ENCODE measurements at places on chromosomes 2 and 18. TPM values are rescaled to one million over a fixed set of nuclear protein-coding genes. Genes with fewer than 3 reads are reported as not detected.

DNA sequence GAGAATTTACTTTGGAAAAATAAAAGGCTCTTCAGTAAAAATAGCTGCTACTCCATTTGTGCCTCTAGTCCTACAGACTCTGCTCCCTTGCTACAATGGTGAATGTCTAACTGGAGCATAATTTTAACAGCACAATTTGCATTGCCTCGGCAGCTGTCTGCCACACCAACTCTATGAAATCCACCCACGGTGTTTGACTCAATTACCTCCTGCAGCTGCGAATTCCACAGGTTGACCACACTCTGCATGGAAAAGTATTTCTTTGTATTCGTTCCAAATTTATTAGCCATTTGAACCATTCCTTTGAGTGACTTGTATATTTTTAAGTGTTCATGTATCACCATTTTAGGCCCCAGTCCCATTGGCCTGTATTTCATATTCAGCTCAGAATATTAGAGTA is 182.1 kb upstream of the CCDC68 start:
- no peak for DNase-seq

GRCh38 chr18:3625742-3626091 is 175.7 kb downstream of the TGIF1 start:
- DNase-seq = no peak

DNA sequence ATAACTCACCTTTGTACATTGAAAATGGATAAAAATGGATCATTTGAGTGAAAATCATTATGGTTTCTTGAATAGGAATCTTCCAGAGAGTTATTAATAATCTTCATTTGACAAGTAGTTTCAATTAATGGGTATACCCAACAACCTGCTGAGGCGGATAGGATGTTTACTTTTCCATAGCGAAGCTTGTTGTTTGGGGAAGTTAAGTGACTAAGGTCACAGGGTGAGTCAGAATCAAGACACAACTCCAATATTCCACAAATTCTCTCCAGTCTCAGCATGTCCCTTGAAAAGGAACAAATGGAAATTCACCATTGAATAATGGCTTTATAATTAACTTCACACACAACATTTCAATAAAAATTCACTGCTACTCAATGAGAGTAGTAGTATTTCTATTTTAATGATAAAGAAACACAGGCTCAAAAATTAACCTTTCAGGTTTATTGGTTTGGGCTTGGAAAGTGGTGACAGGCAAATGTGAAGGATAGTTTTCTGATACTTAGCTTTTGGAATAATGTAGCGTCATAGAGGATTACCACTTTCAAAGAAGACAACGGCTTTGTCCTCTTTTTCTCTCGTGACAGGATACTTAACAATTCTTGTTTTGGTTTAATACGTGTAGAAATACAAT is 211.3 kb downstream of the GPD2 start:
- no peak for DNase-seq

DNA sequence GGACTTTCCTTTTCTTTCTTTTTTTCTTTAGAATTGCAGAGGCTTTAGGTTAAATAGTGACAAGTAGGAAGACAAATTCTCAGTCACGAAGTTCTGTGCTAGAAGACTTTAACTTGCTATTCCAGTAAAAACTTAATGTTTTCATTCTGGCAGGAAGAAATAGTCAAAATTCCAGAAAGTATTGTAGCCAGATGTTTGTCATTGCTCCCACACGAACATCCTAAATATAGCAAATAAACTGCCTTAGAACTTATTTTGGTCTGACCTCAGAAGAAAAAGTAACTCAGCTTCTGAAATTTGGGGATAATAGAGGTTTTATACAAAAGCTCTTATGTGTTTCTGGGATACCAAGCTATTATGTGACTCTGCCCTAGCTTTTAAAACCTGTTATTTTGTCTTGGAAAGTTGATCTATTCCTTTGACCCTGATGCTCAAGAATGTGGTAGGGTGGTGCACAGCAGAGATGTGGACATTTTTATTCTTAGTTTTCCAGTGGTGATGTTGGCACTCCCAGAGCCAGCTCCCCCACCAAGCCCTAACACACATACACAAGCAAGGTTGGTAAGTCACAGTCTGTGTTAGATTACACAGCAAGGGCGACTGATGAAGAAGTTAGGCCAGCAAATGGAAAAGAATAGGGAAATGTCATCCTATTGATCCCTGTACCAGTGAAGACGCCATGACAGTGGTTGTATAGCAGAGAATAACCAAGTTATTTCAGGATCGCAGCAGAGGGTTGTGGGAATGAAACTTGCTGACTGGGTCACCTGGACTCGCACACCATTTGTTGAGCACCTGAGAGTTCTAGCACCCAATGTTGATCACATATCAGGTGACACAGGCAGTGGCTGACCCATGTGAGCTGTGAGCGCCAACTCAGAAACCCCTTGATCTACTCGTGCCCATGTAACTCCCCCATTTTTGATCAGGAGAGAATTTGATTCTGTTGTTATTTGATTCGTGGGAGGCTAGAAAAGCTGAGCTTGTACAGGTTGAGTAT is 23.7 kb downstream of the FARP2 start:
- DNase-seq = no peak

- DNase-seq = no peak
Observed at GRCh38 chr2:67318993-67319481, 78.1 kb upstream of the ETAA1 start.

GRCh38 chr2:96502891-96503636 is 2.1 kb downstream of the NEURL3 start:
- DNase-seq = no peak

DNA sequence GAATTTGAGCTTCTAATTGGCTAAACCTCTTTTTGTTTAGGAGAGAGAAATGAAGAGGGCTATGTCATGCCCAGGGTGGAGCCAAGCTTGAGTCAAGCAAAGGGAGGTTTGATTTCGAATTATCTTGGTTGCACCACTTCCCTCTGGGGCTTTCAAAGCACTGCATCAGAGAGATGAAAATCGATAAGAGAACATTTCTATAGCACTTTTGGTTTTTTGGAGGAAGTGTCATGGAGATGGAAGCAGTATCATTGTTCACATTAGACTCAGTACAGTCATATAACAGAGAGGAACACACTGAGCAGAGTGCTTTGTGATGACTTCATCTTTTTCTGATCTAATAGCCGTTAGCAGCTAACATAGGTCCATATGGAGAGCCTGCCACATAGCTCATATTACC is 120.3 kb upstream of the UXS1 start:
- DNase-seq = peak; percentile 48

DNA sequence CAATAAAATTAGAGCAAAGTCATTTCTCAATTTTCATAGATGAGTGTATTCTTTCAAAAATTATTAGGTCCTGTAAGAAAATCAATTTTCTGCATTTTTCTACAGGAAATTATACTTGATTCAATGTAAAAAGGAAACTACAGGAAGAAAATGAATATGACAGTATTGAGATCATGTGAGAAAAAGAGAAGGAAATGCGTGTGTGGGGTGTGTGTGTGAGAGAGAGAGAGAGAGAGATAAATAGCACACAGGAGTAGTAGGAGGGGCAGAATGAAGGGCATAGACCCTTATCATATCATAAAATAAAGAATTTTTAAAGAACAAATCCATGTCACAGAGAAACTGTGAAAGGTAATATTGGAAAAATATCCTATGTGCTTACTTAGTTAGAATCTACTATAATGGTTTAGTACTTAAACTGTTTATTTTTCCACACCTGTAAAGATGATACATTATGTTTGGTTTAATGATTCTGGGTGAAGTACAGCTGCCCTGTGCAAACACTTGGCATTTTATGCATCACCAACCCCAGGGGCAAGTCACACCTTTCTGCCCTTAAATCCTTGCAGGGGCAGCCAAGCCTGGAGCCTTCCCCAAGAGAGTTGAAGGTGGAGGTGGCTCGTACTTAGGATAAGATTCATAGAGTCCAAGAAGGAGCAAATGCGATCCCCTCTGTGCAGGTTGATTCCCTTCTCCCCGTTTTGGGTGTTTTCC is 276.4 kb downstream of the TGIF1 start:
- DNase-seq = no peak

GRCh38 chr2:157418239-157418641 is 25.6 kb downstream of the CYTIP start:
- DNase-seq = no peak

DNA sequence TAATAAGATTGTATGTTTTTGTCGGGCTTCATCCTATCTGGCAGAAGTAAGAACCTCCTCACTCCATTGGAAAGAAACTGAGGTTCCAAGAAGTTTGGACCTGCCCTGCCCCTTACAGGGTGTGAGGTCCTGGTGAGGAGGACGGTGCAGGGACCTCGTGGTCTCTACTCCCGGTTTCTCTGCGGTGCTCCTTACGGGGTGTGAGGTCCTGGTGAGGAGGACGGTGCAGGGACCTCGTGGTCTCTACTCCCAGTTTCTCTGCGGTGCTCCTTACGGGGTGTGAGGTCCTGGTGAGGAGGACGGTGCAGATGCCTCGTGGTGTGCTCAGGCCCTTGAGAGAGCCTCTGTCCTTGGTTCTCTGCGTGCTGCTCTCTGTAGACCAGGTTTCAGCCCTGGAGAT is 5.2 kb downstream of the CTDP1 start:
- no peak for DNase-seq

- DNase-seq = no peak
Observed at GRCh38 chr2:14401873-14402272, 230.6 kb upstream of the LRATD1 start.

DNA sequence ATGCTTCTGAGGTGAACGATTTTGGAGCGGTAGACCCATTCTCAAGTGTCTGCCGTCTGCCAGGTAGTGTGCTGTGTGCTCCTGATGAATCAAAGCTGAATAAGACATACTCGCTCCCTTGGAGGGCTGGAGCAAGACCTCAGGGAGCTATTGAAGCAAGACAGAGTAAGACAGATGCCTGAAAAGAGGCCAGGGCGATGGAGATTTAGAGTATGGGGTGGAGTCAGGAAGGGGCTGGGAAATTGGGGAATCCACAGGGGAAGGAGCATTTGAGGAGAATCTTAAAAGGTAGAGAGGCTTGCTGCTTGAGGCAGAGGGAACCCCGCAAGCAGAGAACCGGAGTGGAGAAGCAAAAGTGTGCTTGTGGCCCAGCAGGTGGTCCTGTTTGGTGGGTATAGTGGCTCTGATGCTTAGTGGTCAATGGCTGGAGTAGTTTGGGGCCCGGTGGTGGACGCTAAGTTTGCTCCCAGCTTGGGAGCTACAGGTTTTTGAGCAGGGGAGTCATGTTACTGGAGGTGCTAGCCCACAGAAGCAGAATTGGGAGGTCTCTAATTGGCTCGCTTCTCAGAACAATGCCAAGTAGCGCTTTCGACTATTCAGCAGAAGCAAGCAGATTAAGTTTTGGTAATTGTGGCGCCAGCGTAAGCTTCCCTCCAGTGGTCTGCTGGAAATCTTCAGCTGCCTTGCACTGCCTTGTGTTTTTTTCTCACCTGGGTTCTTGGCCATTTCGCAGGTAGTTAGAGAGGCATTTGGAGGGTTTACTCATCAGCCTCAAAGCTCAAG is 2.0 kb downstream of the CNNM4 start:
- DNase-seq = no peak

GRCh38 chr2:102604769-102605168 is 14.6 kb upstream of the SLC9A2 start:
- no peak for DNase-seq

GRCh38 chr2:66478731-66479316 is 43.9 kb downstream of the MEIS1 start:
- no peak for DNase-seq

GRCh38 chr2:159769147-159769546 is 28.9 kb downstream of the CD302 start:
- DNase-seq = no peak

- no peak for DNase-seq
Observed at GRCh38 chr2:186058614-186059013, 320.0 kb downstream of the FSIP2 start.

GRCh38 chr2:181152226-181152625 is 171.8 kb downstream of the UBE2E3 start:
- DNase-seq = no peak

GRCh38 chr2:196217116-196217515 is 45.7 kb upstream of the STK17B start:
- no peak for DNase-seq

- no peak for DNase-seq
Observed at GRCh38 chr18:44609181-44609941, 71.3 kb upstream of the SETBP1 start.

DNA sequence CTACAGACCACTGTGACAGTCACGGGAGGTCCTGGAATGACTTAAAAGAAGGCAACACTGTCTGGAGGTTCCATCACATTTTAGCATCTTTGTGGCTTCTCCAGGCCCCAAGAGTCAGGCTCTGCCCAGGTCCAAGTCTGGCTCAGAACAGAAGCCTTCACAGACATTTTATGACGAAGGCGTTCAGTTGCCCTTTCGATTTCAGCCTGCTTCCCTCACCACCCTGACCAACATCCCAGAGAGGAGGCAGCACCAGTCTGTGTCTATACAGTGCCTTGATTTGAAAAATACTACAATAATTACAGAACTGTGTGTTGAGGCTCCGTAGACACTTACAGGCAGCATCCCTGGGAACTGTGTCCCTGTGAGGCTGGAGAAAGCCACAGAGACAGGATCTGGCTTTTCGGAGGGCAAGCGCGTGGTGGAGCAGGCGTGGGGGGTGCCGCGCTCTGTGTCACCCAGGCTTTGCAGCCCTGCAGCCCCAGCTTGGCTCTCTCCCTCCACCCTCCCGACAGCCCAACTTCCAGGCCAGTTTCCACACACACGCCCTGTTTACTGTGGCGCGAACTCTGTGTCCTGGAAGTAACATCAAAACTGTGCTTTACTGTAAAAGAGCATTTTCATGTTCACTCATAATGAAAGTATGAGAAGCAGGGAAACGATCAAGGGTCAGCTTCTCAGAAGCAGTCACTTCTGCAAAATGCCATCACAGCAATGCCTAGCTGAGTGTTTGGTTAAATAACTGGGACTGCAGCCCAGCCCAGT is 153.5 kb upstream of the ALKAL2 start:
- no peak for DNase-seq

DNA sequence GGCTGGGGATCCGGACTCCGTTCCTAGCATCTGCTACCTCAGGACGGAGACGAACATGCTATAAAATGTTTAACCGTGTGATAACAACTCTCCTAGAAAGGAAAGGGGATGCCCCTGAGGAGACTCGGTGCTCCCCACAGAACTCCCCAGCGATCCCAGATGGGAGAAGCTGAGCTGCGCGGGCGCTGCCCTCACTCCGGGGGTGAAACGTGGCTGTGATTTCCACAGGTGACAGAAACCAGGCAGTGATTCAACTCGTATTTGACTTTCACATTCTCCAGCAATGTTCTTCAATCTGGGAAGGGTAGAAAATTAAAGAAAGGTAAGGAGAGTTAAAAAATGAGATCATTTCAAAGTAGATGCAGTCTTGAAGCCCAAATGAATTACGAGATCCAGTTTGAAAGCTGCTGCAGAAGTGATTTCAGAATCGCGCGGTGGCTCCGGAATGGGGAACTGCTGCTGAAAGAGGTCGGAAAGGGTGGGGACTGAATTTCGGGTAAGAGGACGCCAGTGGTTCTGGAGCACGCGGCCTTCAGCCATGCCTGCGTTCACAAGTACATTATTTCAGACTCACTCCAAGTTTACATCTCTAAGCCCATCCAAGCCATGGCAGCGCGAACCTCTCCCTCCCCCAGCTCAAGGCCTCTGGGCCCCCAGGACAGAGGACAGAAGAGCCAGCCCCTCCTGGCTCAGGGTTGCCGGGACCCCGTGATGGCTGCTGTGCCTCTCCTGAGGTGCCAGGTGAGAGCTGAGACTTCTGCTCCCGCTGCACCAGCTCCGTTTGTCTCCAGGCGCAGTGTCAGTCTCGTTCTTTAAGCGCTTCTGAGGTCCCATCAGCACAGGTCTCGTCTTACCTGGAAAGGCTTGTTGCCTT is 39.5 kb downstream of the ADNP2 start:
- DNase-seq = no peak

FOXI3 gene
- total RNA-seq = not detected

IL18RAP gene
- 6.8 TPM for total RNA-seq

ABHD1 gene
- 1.2 TPM for total RNA-seq

ICOS gene
- 76.2 TPM for total RNA-seq

DYNAP gene
- not detected for total RNA-seq

TRIB2 gene
- 3.9 TPM for total RNA-seq

RAB12 gene
- total RNA-seq = 17.2 TPM

TLK1 gene
- total RNA-seq = 81.7 TPM

SKOR2 gene
- total RNA-seq = not detected

All from activated T-helper 2 cell treated with anti-CD3 and anti-CD28 coated beads, Interferon-gamma antibody, Interleukin-2, Interleukin-4, amounts not matched to agents 10 μg/mL and 5 μg/mL and 100 μg/mL, durations not matched to agents 14 hours and 24 hours and 36 hours (primary cell).